ENCODE measurements at places on chromosomes 7 and 10.
A peak's percentile ranks its signal among the peaks of the same experiment; 100 is the strongest.

GRCh38 chr7:11810043-11810625, 21.9 kb downstream of the THSD7A start:
- no peak for DNase-seq

DNA sequence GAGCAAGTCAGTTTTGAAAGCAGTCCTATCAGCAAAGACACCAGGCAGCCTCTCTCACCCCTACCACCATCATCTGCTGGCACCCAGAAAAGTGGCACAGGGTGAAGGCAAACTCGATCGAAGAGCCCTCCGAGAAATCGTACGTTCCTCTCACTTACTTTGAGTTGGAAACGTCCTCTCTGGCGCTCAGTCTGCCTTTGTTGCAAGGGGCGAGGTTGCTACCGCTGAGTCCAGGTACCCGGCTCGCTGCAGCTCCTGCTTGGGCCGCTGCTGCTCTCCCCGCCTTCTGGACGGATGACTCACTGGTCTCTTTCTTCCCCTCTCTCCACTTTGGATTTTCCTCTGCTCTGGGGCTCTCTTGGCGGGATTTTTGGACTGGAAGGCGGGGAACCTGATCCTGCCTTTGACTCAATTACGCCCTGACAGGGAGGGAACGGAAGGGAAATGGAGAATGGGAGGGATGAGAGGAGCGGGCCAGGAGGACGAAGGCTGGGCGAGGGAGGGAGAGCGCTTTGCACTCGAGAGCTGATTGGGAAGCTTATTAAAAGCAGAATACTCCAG, at the start of gene PTN:
TSS of gene PTN (minus strand) at position 453 of the 561 bp plus-strand sequence. CDS start 88,760 bp downstream, outside the sequence.
- peak; percentile 5 for DNase-seq

DNA sequence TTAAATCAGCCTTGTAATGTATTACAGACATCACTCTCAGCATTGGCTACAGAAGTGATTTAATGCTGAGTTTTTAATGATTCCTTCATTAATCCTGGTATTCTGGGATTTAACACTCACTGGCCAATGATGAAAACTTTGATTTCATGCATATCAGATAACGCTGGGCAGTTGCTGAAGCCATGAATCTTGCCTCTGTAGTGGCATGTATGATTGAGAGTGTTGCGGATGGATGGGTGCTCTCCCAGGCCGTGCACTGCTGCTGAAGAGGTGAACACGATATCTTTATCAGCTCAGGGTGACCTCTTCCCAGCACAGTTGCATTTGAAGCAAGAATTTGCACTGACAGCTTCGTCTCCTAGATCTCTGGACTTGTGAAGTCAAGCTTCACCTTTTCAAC, 168.7 kb downstream of the LRRC4 start:
- no peak for DNase-seq

DNA sequence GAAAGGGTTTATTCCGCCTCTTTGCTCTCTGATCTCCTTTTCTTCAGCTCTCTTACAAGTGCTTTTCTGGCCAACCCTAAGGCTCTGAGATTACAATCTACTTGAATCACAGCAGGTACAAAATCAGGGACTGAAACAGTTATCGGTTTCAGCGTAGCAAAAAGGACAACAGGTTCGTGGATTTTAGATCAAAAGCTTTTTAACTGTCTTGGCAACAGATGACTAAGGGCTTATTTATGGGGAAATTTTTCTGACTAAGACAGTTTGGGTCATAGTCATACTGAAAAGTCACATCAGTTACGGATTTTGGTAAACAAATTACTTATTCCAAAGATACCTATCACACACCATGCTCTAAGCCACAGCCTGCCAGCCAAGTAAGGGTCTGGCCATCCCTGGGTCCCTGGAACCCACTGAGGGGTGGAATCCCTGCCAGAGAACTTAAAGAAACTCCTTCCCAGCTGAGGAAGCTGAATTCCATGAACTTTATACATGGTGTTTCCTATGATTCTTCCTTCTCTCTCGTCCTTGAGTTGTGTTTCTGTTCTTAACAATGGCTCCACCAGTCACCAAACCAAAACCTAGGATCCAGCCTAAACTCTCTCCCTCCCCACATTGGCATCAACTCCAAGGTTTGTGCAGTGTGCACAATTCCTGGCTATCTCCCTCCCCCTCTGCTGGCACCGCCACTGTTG, 169.3 kb downstream of the FAM107B start:
- DNase-seq, result no peak

DNA sequence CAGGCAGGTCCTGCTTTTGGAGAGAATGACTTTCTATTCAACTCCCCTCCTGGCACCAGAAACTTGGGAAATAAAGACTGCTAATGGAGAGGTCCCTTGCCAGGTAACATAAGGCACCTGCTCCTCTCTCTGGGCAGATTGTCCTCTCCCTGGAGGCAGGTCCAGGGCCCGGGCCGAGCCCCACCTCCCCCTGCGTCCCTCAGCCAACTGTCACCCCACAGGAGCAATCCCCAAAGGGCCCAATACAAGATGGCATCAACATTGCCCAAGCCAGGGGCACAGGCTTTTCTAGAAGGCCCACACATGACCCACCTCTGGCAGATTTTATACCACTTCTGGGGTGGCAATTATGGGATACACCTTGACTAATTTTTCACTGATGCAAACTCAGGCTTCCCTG, 145.2 kb downstream of the HERPUD2 start:
- no peak for DNase-seq

GRCh38 chr7:26038201-26038990, 113.6 kb upstream of the NFE2L3 start:
- no peak for DNase-seq

DNA sequence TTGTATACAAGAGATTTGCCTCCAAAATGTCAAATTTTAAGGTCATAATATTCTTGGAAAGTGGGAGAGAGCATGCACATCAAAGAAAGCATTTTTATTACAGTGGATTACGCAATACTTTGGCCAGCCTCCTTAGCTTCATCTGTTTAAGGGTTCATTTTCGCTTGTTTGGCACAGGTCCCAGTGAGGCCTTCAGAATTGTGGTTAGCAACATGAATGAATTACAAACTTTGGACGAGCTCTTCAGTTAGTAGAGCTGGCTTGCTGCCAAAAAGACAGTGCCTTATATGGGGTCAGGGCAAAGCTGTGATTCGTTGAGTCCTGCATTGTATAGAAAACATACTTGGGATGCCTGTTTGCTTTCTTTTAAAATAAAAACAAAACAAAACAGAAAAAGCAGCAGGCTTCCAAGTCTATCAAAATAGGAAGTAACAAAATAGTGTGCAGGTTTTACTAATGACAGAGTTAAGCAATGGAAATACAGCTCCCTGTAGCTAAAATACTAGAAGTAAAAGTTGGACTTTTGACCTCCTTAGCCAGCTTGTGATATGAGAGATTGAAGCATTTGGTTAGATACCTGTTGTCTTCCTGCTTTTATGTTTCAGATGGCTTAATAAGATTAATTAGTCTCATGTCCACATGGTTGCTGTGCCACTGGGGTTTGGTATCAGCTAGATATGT, 190.8 kb downstream of the MLLT10 start:
- peak; percentile 92 for DNase-seq

- no peak for DNase-seq
Measured at GRCh38 chr7:129101746-129102145, 42.8 kb upstream of the TSPAN33 start.

DNA sequence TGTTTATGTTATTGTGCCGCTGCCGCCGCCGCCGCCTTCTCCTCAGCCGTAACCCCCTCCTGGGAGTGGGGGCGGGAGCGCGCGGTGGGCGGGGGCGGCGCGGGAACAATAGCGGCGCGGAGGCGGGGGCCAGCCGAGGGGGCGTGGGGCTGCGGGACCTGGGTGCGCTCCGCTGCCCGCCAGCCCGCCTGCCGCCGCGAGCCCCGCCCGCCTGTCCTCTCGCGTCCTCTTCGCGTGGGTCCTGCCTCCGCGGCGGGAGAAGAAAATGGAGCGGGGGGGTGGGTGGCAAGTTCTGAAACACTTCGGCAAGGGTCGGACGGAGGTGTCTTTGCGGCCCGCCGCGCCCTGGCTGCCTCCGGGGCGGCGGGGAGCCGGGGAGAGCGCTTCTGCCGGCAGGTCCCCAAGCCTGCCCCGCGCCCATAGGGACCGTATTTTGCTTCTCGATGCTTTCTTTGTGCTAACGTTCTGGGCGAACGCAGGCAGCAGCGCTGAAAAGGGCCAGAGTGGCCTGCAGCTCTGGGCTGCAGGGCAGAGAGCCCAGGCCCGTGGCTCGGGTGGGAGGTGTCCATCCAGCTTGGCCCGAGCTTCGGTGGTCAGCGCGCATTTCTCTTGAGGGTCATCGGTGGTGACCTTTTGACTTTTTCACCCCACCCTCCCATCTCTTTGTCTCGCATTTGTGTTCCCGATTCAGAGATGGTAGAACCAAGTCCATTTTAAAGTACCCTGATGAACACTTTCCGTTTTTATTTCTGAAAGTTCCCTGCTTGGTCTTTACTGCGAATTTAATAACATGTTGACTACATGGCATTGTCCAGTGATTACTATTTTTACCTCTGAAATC, 613 bp downstream of the MAPK8 start:
- DNase-seq, result peak; percentile 69

DNA sequence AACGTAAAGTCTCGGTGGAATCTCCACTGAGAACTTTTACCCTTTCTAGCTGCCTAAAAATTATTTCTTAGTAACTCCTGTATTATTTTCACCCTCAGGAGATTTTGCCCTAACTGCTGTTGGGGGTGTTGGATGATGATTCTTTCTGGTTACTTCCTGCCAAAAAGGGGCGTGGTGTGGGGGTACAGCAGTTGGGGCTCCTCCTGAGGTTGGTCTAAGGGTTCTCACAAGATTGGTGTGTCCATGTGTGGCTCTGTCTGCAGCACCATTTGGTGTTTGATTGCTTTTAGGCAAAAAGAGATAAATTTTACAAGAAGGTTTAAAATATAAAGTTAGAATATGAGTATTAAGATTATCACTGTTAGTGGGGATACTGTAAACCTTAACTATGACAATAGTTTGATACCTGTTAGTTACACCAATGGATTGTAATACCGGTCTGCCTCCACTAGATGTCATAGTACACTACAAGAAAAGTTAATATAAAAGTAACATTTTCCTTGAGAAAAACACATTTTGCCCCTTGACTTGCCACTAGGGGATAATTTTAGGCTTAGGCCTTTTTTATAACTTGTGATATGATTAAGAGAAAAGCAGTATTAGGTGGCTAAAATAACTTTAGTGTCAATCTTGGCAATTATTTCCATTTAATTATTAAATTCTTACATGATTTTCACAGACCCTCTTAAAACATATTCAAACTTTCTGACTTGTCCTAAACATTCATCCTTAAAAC, 928.7 kb downstream of the IPMK start:
- DNase-seq, result no peak

DNA sequence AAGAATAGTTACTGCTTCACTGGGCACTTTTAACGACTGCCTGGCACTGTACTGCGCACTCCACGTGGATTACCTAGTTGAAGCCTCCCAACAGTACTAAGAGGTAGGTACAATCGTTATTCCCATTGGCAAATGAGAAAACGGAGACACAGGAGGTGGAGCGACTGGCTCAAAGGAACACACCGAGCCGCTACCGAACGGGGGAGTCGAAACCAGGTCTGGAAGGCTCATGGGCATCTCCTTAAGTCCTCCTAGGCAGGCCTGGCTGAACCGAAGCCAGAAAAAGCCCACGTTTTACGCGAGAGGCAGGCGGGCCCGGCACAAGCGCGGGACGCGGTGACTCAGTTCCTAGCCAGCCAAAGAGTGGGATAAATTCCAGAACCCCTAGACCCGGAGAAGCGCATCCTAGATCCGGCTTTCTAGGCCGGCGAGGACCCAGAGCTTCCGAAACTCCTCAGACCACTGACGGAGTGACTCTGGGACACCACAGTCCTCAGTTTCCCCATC, 472 bp downstream of the PDAP1 start:
- DNase-seq, result no peak

- no peak for DNase-seq
Measured at GRCh38 chr7:30321089-30321881, 36.9 kb downstream of the ZNRF2 start.

DNA sequence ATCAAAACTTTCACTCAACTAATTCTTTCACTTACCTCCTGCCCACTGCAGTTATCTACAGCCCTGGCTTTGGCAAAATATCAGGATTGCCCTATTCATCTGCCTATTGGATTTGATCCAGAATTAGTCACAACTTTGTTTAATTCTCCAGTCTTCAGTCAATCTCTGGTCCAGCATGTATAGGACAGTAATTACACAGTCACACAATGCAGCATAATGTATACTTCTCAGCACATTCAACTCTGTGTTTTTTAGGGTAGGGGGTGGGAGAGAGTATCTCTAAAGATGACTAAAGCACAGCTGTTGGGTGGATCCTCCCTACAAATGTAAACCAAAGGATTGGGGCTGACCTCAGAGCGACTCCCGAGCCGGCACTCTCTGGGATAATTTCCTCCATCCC, 17.7 kb upstream of the NRP1 start:
- DNase-seq, result no peak

DNA sequence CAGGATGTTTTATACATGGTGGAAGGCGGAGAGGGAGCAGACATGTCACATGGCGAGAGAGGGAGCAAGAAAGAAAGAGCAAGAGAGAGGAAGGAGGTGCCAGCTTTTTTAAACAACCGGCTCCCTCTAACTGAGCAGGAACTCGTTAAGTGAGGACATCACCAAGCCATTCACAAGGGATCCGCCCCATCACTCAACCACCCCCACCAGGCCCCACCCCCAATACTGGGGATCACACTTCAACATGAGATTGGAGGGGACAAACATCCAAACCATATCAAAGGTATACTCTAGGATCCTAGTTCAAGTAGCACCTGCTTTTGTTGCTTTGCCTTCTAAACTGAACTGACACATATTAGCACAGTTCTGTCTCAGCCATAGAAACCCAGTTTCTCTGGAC, 141.9 kb upstream of the KLF14 start:
- no peak for DNase-seq

GRCh38 chr7:13945670-13946069, 43.8 kb downstream of the ETV1 start:
- no peak for DNase-seq

GRCh38 chr7:100886142-100886935, 3.2 kb downstream of the UFSP1 start:
- no peak for DNase-seq

- no peak for DNase-seq
Measured at GRCh38 chr7:102230593-102230992, 56.1 kb upstream of the SH2B2 start.

- DNase-seq, result no peak
Measured at GRCh38 chr10:15290150-15290549, 80.9 kb downstream of the FAM171A1 start.

DNA sequence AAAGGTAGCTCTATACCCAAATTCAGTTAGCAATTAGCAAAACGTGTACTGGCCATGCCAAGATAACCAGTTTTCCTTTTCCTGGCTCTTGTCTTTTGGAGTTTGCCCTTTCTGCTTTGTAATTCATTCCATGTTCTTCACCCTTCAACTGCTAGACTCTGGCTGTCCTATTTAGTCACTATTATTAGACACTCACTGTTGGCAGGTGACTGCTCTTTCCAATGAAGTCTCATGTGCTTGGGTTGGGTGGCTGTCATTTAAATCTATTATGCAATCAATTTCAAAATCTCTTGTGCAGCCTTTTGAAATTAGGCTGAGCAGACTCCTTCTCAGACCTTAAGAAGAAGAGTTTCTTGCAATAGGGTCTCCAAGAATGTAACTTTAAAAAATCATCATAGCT, 266.5 kb downstream of the GPR158 start:
- DNase-seq, result no peak

- no peak for DNase-seq
Measured at GRCh38 chr10:76195654-76196390, 764.4 kb downstream of the LRMDA start.

GRCh38 chr7:155459700-155460461, 2.0 kb downstream of the EN2 start:
- no peak for DNase-seq
